ENCODE measurements at places on chromosomes 7 and 10.

GRCh38 chr10:80141696-80142460 is 9.3 kb downstream of the PLAC9 start:
- no peak for DNase-seq

- DNase-seq = no peak
Observed at GRCh38 chr10:43901744-43902504, 253.2 kb upstream of the ZNF32 start.

DNA sequence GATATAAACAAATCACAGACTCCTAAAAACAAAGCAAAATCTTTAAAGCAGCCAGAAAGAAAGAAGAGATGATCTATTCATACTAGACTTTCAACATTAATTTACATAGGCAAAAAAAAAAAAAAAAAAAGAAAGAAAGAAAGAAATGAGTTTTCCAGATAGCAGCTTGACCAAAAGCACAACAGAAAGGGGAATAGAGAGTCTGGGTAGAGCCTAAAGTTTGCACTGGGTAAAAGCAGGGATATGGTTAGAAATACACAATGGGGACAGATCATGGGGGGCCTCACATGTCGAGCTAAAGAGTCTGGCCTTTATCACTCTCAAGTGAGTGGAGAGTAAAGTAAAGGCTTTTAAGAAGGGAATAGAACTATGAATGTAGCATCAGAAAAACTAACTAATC is 169.8 kb downstream of the SGMS1 start:
- DNase-seq = no peak

- no peak for DNase-seq
Observed at GRCh38 chr10:119441921-119442757, 100.4 kb downstream of the RGS10 start.

DNA sequence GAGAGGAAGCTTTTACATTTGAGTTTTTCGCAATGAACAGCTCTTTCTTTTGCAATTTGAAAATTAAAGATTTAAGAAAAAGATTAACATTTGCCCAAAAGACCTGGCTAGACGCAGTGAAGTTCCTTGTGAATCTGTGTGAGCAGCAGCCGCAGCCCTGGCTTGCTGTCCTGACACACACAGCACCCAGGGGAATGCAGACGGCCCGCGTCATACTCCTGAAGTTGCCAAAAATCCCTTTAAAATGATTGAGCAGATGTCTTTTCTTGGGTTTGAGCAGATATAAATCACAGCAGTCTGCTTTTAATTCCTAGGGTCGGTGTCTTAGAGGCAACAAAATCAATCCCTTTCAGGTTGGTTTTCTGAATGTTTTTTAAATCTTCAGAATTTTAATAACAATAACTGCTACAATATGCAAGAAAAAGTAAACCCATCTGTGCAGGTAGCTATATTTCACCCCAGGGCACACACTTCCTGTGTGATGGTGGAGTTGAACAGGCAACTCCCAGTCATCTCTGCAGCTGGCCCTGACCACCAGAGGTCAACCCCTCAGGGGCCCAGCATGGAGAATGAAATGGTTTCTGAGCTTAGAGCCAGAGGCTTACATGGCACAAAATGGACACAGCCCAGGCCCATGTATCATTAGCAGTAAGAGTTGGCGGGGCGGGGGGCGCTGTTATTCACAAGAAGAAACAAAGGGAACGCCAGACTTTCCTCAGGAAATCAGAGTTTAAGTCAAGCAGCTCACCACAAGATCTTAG is 32.2 kb upstream of the TRIL start:
- no peak for DNase-seq

GRCh38 chr7:133652547-133652946 is 399.7 kb downstream of the EXOC4 start:
- no peak for DNase-seq

GRCh38 chr10:125548878-125549277 is 134.1 kb downstream of the TEX36 start:
- DNase-seq = no peak
